ENCODE measurements at places on chromosomes 5 and 9.
A peak's percentile ranks its signal among the peaks of the same experiment; 100 is the strongest.

DNA sequence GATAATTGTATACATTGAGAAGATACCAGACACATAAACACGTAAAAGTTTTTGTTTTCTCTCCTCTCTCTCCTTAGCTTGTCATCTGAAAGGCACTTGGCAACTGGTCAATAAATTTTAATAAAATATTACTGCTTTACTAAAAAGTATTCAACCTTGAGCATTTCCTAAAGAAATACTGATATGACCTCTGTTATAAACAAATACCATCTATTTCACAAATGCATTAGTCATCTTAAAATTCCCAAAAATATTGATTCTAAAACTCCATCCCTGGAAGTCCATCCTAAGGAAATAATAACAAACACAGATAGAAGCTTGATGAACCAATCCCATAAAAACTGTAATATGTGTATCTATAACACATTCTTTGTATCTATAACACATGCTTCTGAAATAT lies 483.2 kb downstream of the TLR4 start:
- DNase-seq, result no peak

GRCh38 chr5:44935262-44935661 lies 126.5 kb downstream of the MRPS30 start:
- peak; percentile 30 for DNase-seq

GRCh38 chr9:89845321-89845720 lies 240.5 kb downstream of the GADD45G start:
- DNase-seq, result no peak

DNA sequence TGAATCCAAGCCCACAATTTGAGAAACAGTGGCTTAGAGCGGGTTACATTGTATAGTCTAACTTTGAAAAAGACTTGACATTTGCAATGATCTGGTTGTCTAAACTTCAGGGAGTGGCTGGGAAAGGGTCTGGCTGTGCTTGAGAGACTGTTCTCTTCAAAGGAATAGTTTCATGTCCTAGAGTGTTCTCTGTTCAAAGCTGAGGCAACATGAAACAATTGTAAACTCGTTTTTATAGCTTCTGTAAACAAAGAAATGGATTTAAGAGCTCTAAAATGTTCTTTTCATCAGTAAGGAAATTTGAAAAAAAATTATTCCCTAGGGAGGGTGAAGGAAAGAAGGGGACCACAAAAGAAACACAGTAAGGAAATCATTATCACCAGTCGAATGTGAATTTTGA lies 41.6 kb downstream of the FOCAD start:
- no peak for DNase-seq

DNA sequence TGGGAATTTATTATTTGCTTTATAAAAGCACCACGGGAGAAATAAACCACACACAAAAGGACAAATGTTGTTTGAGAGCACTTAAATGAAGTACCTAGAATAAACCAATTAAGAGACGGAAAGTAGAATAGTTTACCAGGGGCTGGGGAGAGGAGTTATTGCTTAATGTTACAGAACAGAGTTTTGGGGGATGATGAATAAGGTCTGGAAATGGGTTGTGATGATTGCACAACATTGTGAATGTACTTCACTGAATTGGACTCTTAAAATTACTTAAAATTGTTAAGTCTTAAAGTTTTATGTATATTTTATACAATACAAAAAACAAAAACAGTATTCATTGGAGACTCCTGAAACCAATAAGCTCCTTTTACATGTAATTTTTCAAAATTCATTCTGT lies 1.5 kb downstream of the ZBTB43 start:
- DNase-seq, result no peak

Data from SHP77 (cell line).